Activated CD4-positive, alpha-beta T cell treated with anti-CD3 and anti-CD28 coated beads, Interleukin-2, amount 10 ng/mL, durations not matched to agents 24 days and 14 days (primary cell): ENCODE measurements at places on chromosomes 5 and 9.

- H3K4me1 ChIP-seq, result no peaks in the 10 kb centered on the region
- DNase-seq, result no peak
- no peak overlapping the region for H3K4me3 ChIP-seq
- H3K36me3 ChIP-seq, result no peaks in the 10 kb centered on the region
- peaks cover 14% of the 10 kb centered on the region for H3K27me3 ChIP-seq
These were observed 138.1 kb upstream of the COL5A1 start for GRCh38 chr9:134503301-134504105.

DNA sequence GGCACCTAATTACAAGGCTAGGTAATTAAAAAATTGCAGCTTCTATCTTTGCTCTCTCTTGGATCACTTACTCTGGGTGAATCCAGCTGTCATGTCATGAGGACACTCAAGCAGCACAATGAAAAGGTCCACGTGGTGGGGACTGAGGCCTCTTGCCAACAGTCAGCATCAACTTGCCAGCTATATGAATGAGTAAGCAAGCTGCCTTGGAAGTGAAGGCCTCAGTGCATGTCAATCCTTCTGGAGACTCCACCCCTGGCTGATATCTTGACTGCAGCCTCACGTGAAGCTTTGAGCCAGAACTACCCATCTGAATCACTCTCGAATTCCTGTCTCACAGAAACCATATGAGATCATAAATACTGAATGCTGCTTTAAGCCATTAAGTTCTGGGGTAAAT, 140.5 kb downstream of the SNX18 start:
- no peaks in the 10 kb centered on the region for H3K36me3 ChIP-seq
- H3K27me3 ChIP-seq, result no peaks in the 10 kb centered on the region
- no peak for DNase-seq

- H3K36me3 ChIP-seq, result no peaks in the 10 kb centered on the region
- DNase-seq, result no peak
These were observed 186.3 kb downstream of the ZNF462 start for GRCh38 chr9:107049046-107049802.

DNA sequence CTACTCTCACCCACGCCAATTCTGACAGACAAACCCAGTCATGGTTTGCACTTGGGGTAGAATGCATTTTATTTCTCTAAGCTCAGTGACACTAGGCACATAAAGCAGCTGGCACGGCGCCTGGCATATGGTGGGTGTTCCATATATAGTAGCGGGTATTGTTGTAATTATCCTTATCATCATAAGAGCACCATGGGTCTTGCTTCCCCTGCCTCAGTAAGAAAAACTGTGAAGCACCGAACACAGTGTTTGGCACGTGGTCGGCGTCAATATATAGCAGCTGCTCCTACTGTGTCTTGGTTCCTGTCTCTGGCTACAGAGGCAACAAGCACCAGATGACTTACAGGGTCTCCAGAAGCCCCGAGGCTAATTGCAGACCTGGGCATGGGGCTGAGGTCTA, 194.1 kb upstream of the PANK3 start:
- no peak for DNase-seq
- no peak overlapping the region for H3K27ac ChIP-seq
- no peaks in the 10 kb centered on the region for H3K4me1 ChIP-seq
- H3K27me3 ChIP-seq, result no peaks in the 10 kb centered on the region
- no peak overlapping the region for H3K4me3 ChIP-seq

- H3K36me3 ChIP-seq, result peaks cover 14% of the 10 kb centered on the region
- DNase-seq, result no peak
- H3K4me3 ChIP-seq, result no peak overlapping the region
- peaks cover 55% of the 10 kb centered on the region for H3K4me1 ChIP-seq
- H3K27ac ChIP-seq, result no peak overlapping the region
These were observed 42.4 kb downstream of the SERINC5 start for GRCh38 chr5:80213466-80213865.
